ENCODE measurements at places on chromosomes 16 and 17.

- no peak for DNase-seq
Observed at GRCh38 chr17:18163547-18163946, 20.1 kb upstream of the ALKBH5 start.

DNA sequence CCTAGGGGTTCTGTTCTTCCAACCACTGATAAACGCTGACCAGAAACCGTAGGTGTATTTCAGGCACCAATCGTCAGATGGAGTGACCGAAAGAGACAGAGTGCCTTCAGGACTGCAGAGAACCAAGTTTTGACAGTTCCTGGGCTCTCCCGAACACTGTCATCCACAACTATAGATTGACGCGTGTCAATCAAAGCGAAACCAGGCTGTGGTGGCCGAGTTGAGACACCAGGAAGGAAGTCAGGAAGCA is 11.9 kb upstream of the AURKB start:
- DNase-seq: no peak

- no peak for DNase-seq
Observed at GRCh38 chr16:30746638-30747175, 1.5 kb upstream of the PHKG2 start.

GRCh38 chr17:46737326-46737725 is 81.2 kb downstream of the WNT3 start:
- no peak for DNase-seq

DNA sequence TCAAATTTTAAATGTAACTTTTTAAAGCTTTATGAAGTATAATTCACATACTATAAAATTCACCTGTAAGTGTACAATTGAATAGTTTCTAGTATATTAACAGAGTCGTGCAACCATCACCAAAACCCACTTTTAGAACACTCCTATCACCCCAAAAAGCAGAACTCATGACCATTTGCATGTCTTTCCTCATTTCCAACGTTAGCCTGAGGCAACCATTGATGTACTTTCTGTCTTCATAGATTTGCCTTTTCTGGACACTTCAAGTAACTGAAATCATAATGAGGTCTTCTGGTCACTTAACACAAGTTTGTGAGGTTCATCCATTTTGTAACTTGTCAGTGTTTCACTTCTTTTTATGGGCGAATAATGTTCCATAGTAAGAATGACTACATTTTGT is 33.2 kb downstream of the METTL16 start:
- DNase-seq: no peak

DNA sequence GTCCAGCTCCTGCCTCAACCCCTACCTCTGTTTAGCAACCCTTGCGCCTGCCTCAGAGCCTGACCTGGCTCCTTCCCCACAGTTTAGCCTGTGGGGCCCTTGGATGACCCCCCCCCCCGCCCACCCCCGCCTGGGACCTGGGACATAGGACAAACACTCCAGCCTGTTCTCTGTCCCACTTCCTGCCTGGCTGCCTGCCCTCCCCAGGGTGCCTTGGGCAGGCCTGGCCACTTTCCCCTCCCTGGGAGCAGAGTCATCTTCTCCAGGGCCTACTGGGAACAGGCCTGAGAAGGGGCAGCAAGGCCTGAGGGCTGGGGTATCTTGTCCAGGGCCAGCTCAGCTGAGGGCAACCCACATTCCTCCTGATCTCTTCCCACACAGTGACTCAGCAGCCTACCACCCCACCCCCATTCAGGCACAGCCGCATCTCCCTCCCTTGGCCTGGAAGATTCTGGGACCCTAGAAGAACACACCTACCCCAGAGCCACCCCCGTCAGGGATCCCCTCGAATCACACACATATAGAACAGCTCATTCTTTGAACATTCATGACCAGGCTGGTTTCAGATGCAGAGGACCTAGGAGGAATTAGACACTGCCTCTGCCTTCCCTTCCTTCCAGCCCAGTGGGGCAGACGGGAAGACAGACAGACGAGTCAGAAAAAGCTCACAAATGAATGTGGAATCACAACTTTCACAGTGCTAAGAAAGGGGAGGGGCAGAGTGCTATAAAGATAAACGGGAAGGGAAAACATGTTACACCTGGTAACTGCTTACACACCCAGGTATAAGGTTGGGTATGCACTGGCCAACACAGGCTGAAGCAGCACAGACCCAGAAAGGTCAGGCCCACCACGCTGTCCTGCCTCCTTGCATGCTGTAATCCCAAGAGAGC is 6.0 kb downstream of the FHOD1 start:
- peak; percentile 94 for DNase-seq

DNA sequence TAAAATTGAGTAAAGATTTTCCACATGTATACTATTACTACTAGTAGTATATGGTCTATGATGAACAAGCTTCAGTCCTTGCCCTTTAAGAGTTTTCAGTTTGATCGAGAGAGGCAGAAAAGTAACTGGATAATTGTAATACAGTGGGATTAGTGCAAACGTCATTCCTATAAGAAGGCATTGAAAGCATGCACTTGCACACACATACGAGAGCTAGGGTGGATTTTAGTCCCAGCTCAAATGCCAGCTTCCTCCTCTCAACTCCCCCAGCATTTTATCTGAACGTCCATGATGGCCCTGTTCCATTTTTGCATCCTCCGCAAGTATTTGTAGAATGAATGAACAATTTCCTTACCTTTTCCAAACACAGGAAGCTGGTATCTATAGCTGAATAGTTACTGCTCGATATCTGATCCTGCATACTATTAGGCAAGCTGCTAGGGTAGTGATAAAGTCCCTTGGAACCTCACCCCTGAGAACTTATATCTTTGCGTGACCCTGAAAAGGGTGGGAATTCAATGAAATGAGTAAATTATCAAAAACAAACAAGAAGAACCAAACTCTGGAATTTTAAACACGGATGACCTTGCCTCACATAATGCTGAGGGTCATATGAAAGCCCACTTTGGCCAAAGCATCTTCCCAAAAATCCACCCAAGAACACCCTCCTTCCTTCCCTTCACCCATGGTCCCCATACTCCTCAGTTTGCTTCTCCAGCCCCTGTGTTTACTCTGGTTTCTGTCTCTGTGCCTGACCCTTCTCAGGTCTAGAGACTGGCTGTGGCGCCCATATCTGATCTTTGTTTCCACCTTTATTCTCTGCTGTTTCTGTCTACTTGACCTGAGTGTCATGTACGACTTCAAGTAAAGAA is 60.5 kb downstream of the TMEM100 start:
- no peak for DNase-seq

GRCh38 chr17:9557857-9558256 is 17.8 kb downstream of the STX8 start:
- DNase-seq: no peak

- DNase-seq: no peak
Observed at GRCh38 chr17:55120651-55121050, 144.1 kb upstream of the HLF start.

- DNase-seq: peak; percentile 96
Observed at GRCh38 chr17:62703261-62703775, 75.8 kb downstream of the MRC2 start.

GRCh38 chr17:17326275-17326875 is 23.2 kb downstream of the NT5M start:
- DNase-seq: no peak

GRCh38 chr17:82645516-82645915 is 2.7 kb downstream of the WDR45B start:
- DNase-seq: peak; percentile 50

GRCh38 chr17:37490638-37491614 is 1.2 kb downstream of the DUSP14 start:
- peak; percentile 88 for DNase-seq

DNA sequence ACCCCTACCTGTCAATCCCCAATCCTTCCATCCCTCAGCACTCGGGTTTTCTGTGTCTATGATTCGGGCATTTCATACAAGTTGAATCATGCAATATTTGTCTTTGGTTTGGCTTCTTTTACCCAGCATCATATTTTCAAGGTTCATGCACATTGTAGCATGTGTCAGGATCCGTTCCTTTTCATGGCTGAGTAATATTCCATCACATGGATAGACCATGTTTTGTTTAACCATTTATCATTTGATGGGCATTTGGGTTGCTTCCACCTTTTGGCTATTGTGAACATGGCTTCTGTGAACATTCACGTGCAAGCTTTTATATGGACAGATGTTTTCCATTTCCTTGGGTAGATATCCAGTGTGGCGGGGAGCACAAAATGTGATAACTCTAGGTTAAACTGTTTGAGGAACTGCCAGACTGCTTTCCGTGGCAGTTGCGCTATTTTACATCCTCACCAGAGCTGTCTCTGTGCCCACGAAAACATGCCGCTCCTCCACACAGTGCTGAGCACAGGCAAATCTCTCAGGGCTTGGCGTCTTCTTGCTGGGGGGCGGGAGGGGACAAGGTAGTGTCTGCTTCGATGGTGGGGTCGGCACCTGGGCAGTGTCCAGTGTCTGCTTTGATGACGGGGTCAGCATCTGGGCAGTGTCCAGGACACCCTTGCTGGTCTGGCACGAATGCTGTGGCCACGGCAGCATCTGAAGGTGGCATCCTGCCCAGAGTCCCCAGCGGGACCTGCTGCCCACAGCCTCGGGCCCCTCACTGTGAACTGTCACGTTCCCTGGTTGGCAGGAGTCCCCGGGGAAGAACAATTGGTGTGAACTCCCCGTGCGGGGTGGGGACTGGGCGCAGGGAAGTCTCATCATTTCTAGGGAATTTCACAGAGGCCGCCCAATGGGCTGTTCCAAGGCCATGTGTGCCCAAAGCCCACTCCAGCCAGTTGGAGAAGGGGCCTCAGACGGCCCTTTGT is 32.4 kb upstream of the JPH3 start:
- no peak for DNase-seq

DNA sequence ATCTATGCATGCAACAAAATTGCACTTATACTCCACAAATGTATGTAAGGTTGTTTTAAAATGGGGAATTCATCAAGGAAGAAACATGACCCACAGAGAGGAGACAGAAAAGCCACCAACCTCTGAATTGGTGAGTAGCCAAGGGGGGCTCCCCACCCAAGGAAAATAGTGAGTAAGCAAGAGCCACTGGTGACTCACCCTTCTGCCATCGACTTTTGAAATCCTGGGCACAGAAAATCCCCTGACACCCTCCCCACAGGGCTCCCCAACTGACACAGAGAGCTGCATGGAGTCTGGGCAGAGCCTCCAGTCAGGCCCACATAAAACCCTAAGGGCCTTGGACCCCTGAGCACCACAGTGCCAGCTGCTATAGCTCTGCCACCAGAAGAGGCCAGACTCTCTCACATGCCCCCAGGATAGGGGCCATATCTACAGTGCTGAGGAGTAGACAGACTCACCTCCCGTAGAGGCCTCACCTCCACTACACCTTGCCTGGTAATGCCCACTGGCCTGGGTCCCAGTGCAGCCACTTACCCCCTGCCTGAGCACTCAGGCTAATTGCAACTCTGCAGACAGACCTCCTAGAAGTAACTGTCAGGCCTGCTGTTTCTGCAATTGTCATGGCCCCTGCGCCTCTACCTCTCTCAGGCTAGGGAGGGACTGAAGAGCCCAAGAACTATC is 244.7 kb upstream of the WSB1 start:
- no peak for DNase-seq

DNA sequence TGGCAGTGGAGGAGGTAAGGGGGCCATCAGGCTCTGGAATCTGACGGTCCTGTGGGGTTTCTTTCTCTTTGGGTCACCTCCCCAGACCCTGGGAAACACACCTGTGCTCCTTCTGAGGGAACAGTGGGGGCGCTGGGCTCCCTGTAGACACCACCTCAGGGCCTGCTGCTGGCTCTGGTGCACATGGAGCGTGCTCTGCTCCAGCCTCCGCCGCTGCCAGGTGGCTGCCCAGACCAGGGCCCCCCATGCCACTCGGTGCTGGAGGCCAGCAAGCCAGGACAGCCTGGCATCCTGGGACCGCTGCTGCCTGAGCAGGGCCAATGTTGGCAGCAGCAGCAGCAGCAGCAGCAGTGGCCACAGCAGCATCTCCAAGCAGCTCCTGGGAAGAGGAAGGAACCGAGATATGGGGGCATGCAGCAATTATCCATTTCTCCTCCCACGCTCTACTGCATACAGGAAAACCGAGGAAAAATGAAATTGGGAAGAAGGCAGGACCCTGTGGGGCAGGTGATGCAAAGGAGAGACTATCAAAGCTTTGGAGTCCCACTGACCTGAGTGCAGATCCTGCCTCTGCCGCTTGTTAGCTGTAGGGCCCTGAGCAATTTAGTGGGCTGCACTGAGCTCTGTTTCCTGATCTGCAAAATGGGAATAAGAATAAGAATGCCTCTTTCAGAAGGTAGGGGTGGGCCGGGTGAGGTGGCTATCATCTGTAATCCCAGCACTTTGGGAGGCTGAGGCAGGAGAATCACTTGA is 902 bp downstream of the GHDC start:
- DNase-seq: no peak

DNA sequence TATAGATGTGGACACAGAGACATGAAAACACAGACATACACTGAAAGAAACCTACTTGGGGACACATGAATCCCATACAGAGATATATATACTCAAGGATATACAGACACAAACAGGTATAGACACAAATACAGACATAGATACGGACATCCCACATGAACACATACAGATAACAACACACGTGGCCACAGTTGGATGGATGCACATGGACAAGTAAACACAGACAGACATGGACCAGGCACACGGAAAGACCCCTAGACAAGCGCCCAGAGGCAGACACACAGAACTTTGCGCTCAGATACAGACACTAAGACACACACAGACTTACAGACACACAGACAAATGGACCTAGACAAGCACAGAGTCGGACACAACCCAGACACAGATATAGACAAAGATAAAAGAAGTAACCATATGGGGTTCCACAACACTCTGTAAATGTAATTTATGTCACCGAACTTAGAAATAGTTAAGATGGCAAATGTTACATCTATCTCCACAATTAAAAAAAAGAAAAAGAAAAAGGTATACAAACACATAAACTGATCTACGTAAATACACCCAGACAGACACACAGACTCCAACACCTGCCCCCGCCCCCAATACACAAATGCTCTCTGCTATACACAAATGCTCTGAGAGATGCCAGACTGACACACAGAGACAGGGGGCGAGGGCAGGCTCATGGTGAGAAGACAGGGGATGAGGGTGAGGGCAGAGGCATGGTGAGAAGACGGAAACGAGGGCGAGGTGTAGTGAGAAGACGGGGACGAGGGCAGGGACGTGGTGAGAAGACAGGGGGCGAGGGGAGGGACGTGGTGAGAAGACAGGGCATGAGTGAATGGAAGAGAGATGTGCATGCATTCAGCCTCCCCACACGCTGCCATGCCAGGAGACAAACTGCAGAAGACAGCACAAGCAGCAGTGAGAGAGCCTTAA is 118.3 kb downstream of the SMG6 start:
- no peak for DNase-seq

GRCh38 chr16:14289692-14290340 is 218.7 kb downstream of the MRTFB start:
- peak; percentile 51 for DNase-seq

- DNase-seq: no peak
Observed at GRCh38 chr16:17154981-17155380, 315.8 kb downstream of the XYLT1 start.

- DNase-seq: peak; percentile 23
Observed at GRCh38 chr16:66476328-66477027, 49.4 kb downstream of the BEAN1 start.

DNA sequence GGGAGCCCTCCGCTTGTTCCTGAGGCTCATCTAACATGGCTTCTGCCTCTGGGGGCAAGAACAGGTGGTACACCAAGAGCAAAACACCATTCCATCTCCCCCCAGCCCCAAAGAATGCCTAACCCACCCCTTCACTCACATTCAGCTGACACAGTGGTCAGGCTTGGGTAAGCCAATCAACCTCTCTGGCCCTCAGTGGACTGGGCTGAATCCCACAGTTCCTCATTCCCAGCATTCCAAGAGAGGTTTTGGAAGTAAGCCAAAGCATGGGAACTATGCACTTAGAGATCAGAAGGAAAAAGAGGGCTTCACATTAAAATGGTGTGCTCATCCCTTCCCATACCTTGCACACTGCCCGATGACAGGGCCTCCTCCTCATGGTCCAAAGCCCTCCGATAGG is 7.8 kb downstream of the PIGS start:
- DNase-seq: peak; percentile 93
